ENCODE measurements at places on chromosomes 3 and 15.

DNA sequence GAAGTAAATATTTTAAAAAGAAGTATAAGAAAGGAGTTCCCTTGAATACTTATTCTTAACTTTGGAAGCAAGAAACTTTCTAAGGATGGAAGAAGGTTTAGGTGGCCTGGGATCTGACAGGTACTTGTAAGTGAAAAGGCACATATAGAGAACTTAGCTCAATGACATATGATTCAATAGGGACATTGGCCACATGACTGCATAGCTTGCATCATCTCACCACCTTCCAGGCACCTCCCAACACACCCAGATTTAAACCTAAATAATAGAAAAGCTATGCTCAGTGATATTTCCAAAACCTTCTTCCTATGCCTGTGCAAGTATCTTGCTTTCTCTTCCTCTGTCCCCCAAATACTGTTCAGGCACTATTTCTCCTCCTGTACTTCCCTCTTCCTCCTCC is 4.7 kb upstream of the P2RY1 start:
- DNase-seq: no peak

DNA sequence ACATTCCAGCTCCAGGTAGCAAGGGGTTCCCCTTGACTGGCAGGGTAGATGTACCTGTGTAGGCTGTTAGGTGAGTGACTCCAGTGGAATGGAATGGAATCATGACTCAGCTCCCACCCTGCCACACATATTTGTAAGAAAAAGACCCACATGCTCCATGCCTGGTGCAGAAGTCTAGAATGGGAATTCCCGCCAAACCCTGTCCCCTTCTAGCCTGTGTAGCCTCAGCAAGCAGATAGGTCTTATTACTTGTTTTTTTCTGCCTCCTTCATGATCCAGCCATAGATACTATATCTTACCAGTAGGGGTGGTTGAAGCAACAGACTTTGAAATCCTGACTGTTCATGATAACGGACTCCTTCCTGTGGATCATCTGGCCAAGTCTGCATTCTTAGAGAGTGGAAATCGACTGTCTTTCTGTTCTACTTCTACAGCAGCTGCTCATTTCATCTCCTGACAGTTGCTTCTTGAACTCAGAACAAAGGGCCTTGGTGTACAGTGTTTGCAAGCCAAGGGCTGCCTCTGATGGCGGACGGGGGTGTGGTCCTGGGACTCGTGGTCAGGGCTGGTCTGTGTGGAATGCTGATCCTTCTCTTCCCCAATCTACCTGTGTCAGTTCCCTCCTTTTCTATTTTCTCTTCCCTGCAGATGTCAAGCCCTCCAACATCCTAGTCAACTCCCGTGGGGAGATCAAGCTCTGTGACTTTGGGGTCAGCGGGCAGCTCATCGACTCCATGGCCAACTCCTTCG is 16.3 kb downstream of the SNAPC5 start:
- DNase-seq: no peak

DNA sequence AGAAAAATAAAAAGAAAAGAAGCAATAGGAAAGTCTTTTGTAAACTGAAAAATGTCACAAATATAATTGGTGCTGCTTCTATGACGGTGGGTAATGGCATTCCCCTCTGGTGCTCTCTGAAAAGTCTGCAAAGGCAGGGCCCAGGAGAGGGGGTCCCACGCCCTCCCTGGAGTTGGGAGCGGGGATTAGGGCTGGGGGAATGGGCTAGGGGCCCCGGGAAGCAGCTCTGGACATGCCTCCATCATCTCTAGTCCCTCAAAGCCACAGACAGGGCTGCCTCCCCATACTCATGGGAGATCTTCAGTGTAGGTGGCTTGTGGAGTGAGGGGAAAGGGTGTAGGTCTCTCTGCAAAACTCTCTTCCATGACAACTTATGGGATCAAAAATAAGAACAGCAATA is 7.8 kb upstream of the RHCG start:
- no peak for DNase-seq

GRCh38 chr15:96274698-96275097 is 55.8 kb upstream of the NR2F2 start:
- no peak for DNase-seq

- no peak for DNase-seq
Observed at GRCh38 chr15:29728418-29728817, 93.8 kb downstream of the TJP1 start.

- DNase-seq: peak; percentile 82
Observed at GRCh38 chr15:45457641-45458539, 64.7 kb downstream of the SLC30A4 start.

DNA sequence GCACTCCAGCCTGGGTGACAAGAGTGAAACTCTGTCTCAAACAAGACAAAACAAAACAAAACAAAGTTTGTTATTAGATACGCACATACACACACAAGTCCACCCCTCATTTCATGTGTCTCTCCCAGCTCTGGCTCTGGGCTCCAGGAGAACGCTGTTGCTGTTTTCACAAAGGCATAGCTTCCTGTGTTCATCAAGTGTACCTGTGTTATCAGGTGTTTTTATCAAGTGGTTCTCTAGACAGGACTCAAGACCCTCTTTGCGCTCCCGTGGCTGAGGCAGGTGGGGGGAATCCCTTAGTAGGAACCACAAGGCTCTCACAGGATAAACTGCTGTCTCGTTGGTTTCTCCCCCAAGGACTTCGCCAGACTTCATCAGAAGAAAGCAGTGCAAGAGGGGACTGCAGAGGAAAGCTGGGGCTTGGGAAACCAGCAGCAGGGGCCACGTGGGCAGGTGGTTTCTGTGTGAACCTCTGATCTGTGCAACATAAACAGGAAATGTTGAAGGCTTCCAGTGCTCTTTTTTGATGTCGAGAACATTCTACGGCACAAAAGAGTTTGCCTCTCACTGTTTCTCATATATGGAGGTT is 6.9 kb upstream of the PPP1R2 start:
- peak; percentile 18 for DNase-seq

DNA sequence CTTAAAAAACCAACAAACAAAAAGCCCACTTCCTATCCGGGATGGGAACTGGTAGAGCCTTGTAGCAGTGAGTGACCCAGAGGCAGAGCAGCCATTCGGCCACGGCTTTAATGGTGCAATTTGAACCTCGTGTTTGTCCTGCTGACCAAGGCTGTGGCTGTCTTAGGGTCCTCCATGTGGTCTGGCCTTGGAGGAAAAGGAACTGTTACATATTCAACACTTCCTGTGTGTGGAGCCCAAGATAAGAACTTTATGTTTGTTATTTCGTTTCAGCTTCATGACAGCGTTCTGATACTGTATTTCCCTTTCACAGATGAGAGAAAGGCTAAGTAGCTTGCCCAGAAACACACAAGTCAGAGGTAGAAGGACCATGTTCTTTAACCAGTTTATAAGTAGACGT is 269.8 kb downstream of the SV2B start:
- peak; percentile 68 for DNase-seq

DNA sequence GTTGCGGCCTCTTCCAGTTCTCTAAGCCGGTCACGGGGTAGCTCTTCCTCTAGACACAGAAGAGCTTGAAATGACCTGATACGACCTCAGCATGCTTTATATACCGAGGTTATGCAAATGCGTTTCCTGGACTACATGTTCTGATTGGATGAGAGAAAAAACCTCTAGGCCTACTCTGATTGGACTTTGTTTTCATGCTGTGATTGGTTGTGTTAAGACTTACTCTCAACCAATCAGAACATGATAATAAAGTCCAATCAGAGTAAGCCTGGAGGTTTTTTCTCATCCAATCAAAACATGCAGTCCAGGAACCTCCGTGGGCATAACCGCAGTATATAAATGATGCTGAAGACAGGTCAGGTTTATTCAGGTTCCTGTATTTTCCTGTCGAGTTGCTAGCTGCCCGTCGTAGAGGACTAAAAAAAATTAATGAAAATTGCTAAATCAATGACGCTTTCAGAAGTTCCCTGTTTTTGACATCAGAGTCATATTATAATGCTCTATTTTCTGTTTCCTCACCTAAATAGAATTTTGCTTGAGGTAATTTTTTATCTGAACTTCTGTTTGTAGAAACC is 177.4 kb downstream of the POTEB3 start:
- no peak for DNase-seq
